T-helper 17 cell (primary cell): ENCODE measurements at places on chromosomes 5 and 9.

- no peak for DNase-seq
Measured at GRCh38 chr9:16986556-16986955, 116.1 kb upstream of the BNC2 start.

DNA sequence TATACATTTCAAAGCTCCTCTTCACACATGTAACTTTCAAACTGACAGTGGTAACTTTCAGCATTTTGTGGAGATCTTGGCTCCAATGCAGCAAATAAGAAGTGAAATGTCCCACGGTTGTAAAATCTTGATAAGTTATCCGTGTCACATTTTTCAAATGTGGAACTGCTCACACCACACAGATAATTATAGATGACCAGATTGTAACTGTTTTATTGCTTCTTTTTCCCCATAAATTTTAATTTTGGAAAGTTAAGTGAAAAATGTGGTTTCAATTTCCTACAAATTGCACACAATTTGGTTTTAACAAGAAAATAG is 347.1 kb downstream of the EBF1 start:
- no peak for DNase-seq

GRCh38 chr9:121876658-121877271 is 216.3 kb downstream of the TTLL11 start:
- no peak for DNase-seq

DNA sequence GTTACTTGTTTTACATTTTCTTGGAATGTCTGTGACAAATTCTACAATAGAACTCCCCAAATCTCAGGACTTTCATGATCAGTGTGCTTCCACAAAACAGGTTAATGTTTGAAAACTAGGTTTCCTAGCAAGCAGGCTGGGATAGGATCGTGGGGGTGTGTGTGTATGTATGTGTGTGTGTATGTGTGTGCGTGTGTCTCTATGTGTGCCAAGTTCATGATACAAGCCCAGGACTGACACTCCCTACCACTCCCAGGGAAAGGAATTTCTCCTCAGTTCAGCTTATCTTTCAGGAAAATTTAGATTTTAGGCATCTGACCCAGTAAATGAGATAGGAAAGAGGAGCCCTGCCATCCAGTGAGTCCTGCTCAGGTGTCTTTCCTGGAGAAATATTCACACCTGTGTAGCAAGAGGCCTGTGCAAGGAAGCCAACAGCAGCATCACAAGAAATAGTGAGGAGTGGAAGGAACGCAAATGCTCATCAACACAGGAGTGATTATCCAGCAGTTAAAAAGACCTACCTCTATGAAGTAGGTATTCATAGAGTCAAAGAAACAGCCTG is 13.8 kb upstream of the ABLIM3 start:
- no peak for DNase-seq

GRCh38 chr5:43110606-43111170 is 10.0 kb upstream of the ZNF131 start:
- DNase-seq: no peak

DNA sequence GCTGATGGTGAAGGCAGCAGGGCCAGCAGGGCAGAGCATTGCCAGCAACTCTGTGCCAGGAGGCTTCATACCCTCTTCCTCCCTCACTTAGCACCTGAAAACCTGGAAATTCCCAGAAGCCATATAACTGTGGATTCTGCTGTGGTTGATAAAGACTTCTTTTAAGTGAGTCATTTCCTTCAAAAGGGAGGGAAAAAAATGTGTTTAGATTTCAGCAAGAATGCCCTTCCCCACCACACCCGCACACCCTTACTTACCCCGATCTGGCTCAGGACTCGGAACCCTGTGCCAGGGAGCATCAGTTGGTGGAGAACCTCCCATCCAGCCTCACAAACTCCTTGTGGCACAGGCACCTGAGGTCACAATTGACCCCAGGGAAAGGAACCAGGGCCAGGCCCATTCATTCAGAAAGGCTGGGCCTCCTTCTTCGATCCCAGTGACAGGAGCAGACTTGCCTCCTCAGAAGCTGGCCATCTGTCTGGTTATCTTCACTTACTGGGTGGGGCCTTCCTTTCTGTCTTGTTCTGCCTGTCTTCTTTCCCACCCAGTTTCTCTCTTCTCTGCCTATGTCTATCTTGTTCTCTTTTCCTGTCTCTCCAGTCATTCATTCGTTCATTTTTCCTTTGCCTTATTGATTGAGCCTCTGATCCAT is 62.6 kb downstream of the PLAC8L1 start:
- DNase-seq: no peak

GRCh38 chr9:127291246-127291778 is 26.7 kb downstream of the GARNL3 start:
- no peak for DNase-seq
